Uterine smooth muscle cell (primary cell): ENCODE measurements at places on chromosomes 7 and 10. TPM values are rescaled to one million over a fixed set of nuclear protein-coding genes. Genes with fewer than 3 reads are reported as not detected.

The BAMBI gene
- 0.77 and 2.9 TPM in 2 replicates for total RNA-seq

The MPP7 gene
- total RNA-seq: 0.33 and 1.6 TPM in 2 replicates

The DTX2 gene
- total RNA-seq: 2.9 and 4.1 TPM in 2 replicates

The C10orf62 gene
- 0.11 and 0.37 TPM in 2 replicates for total RNA-seq

The CUBN gene
- 0.87 and 1.5 TPM in 2 replicates for total RNA-seq
